T-helper 17 cell (primary cell): ENCODE measurements at places on chromosomes 2 and 18.

DNA sequence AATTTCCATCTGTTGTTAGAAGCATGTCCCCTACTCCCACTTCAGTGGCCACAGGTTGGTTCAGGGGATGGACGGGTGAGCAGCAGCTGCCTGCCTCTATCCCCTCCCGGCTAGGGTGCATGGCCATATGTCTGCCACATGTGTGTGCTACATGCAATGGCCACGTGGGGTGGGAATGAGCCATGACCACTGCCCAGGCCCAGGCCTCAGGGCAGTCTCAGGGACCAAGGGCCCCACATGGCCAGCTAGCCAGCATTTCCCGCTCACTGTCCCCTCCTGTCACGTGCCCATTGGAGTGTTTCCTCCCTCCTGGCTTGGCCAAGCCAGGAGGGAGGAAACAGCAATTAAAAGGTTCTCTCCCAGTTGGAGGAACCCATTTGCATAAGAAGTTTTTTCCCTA lies 117.1 kb downstream of the KCNS3 start:
- no peak for DNase-seq

- DNase-seq, result no peak
Observed at GRCh38 chr2:140108706-140109475, 1328.7 kb upstream of the NXPH2 start.

- peak; percentile 20 for DNase-seq
Observed at GRCh38 chr2:203225423-203226039, 13.3 kb upstream of the CYP20A1 start.

DNA sequence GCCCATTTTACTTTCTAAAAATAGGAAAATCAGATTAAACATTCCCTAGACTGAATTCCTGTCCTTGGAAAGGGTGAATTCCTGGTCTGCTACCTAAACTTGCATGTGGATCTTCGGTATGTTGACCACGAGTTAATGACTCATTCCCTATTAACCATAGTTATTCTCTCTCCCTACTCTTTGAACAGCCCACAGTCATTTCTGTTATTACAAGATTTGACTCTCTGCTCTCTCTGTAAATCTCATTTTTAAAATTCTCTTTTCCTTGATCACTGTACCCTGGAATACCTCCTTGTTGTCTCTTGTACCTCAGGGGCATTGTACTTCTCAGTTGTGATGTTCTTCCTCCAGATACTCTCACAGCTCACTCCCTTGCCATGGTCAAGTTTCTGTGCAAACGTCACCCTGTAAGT lies 92.0 kb upstream of the GULP1 start:
- no peak for DNase-seq

DNA sequence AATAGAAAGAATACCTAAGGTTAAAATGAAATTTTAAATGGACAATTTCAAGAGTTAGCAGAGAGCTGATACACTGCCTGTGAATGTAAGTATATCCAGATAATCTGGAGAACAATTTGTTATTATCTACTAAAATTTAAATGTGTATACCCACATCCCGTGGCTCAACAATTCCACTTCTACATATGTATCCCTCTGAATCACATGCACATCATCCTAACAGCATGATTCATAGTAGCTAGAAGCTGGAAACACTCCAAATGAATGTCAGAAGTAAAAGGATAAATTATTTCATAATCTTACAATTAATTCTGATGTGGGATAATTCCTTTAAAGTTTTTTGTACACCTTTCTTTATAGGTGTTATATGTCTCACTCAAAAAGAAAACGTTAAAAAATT lies 87.9 kb downstream of the CNTNAP5 start:
- DNase-seq, result no peak

- no peak for DNase-seq
Observed at GRCh38 chr2:183505911-183506310, 381.7 kb downstream of the NUP35 start.

GRCh38 chr2:174713686-174714085 lies 50.6 kb downstream of the CHRNA1 start:
- no peak for DNase-seq

- DNase-seq, result peak; percentile 76
Observed at GRCh38 chr2:234483568-234484251, 13.2 kb downstream of the ARL4C start.

DNA sequence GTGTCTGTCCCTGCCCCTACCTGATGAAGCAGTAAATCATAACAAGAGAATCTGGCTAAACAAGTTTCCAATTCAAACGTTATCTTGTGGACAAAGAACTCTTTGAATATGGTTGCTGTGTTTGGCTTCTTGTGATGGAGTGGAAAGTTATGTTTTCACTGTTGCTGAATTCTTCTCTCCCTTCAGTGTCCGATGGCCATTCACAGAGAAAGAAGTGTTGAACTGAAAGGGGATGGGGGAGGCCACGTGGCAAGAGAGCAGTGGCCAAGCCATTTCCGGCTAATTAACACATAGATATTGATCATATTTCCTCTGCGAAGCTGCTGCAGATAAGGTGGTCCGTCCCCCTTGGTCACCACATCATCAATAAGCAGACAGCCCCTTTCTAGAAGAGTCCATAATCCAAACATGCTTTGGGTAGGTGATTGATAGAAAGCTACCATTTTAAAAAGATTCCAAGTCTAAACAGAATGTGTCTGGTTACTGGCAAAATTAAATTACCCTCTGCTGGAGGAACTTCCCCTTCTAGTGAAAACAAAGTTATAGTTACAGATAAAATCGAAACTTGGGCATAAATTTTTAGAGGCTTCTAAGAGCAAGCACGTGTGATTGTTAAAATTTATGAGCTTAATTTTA lies 36.9 kb upstream of the FZD7 start:
- no peak for DNase-seq

DNA sequence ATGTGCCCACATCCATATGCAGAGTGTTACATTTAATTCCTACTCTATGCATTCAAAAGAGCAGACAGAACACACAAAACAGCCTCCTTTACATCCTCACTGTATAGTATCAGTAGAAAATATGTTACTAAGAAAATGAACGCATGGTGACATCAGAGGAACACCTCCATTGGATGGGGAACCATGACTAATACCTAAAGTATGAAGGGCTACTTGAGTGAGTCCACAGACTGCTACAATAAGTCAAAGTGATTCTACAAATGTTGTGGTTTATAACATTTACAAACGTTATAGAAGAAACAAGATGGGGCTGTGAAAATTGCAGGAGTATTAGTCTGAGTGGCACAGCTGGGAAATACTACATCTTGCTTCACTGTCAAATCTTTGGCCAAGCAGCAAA lies 1830.9 kb upstream of the PIK3C3 start:
- no peak for DNase-seq

DNA sequence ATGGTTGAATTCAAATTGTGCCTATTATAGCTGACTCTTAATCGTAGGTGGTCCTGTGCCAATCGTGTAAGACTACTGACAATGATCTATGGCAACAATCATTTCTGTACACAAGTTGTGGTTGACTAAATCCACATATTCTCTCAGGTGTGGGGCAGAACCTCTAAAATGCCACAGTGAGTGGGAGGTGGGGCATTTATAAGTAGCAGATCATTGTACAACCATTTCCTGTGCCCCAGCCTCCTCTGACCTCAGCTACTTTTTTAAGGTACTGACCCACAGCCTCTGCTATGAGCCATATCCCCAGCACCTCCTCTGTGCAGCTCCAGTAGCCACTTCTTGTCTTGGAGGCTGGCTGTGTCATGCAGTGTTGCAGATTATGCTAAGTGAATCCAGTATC lies 48.6 kb upstream of the RAPH1 start:
- DNase-seq, result no peak

DNA sequence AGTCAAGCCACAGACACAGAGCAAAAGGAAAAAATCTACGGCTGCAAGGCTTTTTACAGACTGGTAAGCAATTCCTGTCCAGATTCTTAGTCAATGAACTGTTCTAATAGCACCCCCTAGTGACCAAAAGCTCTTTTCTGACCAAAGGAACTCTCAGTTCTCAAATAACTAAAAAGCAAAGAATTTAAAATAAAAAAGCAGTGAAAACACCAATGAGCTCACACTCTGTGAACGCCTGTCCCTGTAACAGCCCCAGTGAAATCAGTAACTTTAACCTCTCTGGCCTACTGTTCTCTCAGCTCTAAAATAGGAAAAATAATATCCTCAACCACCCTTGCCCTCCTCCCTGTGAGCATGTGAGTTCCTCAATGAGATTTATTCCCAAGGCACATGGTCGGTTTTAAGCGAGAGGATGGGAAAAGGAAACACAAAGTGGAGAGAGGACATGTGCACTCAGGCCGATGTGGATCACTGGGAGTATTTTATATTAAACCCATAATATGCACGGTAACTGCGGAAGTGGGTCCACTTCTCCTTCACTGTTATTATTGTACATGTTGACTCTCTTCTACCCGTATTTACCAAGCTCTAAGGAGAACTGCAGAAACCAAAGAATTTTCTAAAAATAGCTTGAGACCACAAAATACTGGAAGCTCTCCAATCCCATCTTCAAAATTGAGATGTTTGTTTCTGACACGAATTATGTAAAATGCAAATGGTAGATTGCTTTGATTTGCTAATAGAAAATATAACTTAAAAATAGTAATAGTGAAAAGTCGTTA lies 128.5 kb downstream of the STK39 start:
- no peak for DNase-seq

GRCh38 chr2:184049566-184049965 lies 548.8 kb upstream of the ZNF804A start:
- no peak for DNase-seq

GRCh38 chr18:23935804-23936203 lies 78.8 kb upstream of the TTC39C start:
- no peak for DNase-seq

DNA sequence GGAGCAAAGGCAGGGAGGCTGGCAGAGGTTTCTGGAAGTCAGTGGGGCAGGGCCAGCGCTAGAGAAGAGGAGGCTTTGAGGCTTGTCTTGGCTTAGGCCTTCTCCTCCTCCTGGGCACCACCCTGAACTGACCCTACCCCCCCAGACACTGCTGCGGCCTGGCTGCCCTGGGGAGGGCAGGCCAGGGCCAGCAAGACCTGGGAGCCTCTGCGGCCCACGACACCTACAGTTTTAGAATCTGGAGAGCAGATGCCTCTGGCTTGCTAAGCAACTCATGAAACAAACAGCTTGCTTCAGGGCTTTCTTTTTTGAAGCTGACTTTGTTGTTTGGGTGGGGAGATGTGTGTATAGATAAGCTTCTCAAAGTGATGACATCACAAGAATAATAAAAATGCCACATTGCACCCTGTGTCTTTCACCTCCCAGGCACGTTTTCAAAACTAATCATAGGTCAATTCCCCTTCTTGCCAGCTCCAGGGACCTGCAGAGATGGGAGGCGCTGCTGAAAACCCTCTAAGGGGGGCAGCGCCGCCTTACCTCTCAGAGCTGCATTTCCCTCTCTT lies 46.2 kb upstream of the SMAD7 start:
- DNase-seq, result peak; percentile 46

DNA sequence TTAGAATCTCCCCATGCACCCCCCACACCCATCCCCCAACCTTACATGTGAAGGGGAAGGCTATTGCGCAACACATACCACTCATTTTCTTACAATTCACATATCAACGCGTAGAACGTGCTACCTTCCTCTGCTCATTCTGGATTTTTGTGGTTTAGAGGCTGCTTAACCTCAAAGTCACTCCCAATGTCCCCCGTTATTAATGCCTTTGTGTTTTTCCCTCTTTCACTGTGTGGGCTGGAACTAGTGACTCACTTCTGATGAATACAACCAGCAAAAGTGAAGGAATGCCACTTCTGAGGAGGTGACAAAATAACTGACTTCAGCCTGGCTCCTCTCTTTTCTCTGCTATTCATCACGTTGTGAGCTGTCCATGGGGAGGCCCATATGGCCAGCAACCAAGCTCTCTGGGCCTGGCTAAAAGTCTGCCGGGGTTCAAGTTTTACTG lies 342.5 kb upstream of the NXPH2 start:
- DNase-seq, result no peak

GRCh38 chr2:97068074-97068473 lies 26.6 kb downstream of the FAHD2B start:
- no peak for DNase-seq

GRCh38 chr18:79447703-79448367 lies 52.1 kb downstream of the NFATC1 start:
- no peak for DNase-seq

GRCh38 chr2:98907966-98908905 lies 27.8 kb downstream of the CRACDL start:
- no peak for DNase-seq

GRCh38 chr2:224971214-224971613 lies 71.1 kb downstream of the DOCK10 start:
- peak; percentile 10 for DNase-seq

DNA sequence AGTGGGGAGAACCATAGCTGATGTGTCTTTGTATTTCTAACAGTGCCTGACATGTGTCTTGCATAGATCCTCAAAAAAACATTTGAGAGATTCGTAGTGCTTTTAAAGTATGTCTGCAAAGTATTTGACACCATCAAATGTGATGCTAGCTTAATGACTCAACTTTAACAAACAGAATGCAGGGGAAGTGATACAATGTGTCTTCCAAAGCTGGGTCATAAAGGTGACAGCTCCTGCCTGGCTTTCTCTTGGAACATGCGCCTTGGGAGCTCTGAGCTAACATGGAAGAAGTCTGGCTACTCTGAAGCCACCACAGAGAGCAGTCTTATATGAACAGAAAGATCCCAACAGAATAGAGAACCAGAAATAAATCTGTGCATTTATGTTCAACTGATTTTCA lies 78.2 kb downstream of the C1D start:
- no peak for DNase-seq

DNA sequence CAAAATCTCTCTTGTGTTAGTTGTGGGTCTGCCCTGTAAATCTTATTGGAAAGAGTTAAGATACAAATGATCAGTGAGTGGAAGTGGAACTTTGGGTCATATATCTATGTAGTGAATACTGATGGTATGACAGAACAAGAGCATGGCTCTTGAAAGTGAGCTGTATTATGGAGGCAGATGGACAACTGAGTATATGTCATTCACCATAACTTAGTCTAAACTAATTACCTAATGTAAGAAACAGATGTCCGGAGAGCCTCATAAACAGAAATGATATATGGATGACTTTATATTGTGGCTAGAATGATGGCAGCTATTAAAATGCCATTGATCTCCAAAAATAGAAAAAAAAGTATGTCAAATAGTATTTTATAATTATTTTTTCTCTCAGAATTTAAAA lies 72.4 kb downstream of the FASTKD2 start:
- DNase-seq, result no peak

DNA sequence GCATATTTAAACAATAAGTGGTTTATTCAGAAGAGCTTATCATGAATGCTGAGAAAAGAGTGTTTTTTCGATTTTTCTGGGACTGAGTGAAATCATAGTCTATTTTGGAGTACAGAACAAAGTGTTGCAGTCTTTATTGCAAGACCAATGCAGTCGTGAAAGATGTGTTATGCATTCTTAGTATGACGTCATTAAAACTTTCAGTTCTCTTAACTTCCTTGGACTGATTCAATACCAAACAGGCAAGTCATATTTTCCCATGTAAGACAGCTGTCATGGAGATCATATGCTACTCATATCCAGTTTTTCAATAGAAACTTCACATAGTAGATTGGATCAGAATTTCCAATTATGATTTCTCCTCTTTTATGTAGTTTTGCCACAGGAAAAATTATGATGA lies 92.6 kb downstream of the RIT2 start:
- DNase-seq, result no peak

DNA sequence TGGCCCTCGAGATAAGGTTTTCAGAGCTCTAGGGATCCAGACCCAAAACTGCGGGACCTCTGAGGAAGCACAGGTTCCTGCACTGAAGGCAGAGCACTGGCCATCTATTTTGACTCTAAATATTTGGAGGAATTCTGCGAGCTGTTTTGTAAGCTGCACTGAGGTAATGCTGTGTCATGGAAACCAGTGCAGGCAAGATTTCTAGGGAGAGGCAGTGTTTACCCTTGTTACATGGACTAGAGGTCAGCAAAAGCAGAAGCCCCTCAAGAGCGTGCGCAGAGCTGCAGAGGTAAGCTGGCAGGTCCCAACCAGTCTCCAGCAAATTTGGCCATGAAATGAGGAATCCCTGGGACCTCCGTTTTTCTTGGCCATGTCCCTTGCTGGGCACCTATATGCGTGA lies 137.3 kb downstream of the RNF152 start:
- DNase-seq, result no peak
